Hematopoietic multipotent progenitor cell treated with erythropoietin and hydrocortisone succinate and interleukin-3 and kit ligand, for 4 days (in vitro differentiated cells): ENCODE measurements at places on chromosomes 7 and 10.

DNA sequence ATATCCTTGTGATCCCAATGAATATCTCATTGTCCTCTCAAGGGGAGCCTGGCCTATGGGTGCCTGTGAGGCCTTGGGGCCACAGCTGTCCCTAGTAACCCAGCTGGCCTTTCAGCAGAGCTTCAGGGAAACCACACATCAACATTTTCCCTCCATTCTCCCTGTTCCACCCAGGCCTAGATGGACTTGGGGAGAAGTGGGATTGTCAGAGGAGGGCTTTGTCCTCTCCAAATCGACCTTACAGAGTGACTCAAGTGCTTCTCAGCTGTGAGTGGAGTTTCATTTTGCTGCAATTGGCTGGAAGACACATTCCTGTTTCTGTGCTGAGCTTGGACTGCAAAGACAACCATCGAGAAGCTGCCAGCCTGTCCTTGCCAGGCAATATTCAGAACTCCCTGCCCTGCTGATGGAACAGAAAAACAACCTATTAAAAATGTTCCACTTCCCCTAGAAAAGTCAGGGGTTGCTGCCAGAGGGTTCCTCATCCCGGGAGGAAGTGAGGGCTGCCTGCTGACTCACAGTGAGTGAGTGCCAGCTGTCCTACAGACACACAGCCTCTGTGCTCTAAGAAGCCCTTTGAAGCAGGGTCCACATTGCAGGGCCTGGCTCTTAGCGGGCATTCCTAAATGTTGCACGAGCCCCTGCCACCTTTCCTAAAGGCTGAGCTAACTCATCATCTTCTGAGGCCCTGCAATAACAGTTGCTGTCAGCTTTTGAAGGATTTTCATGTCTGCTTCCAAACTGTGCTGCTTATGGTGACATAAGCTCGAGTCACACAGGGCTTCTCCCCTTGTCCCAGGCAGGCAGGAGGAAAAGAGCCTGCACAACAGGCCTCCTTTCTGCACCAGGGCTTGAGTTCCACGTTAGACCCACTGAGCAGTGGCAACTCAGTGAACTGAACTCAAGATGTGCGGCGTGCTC, 20.5 kb downstream of the STRA8 start:
- peak; percentile 66 for DNase-seq

DNA sequence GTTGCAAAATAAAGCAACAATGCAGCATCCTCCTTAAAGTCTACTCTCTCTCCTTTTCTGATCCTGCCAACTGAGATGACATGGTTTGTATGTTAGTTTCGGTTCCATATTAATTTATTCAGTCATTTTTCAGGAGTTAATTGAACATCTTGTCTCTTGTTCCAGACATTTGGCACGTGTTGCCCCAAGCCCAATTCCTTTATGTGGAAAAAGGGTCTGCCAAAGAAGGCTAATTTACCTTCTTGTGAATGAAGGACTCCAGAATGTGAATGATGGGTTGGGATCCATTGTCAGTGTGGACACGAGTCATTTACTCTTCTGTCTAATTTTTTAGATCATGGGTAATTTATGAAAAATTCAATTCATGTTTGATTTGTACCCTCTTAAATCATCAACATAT, 350.9 kb upstream of the LRGUK start:
- DNase-seq: no peak

DNA sequence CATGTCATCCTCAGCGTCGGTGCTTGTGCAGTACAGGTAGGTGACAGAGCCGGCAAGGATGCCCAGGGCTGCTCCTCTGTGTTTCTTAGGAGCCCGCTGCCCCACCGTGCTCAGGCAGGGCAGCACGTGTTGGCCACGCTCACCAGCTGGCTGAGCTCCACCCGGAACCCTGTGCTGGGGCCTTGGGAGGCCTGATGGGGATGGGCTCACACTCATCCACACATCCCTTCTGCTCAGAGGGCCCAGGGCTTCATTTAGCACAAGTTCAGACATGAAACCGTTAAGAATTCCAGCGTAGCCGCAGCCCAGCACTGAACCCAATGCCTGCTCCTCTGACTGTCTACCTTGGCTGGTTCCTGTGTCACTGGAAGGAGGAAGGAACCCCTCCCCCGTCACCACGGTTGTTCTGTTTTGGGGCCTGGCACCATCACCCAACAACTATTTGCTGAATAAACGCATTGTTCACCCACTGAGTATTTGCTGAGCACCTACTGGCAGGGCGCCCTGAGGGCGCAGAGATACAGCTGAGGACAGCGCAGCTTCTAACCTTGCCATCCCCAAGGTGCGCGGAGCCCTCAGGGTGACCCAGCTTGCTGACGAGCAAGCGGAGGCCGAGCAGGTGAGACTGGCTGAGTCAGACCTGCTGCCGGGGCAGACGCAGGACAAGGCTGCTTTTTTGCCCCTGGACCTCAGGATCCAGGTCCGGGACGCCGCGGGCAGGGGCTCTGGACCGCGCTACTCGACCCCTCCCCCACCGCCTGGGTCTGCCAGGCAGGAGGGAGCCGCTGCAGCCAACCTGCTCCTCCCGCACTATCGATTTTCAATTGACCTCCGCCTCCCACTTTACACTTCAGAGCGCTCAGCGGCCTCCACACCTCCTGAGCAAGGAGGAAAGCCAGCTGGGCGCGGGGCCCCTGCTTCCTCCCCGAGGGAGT, 50.6 kb upstream of the RET start:
- no peak for DNase-seq

- DNase-seq: no peak
These were observed 57.5 kb downstream of the FHIP2A start for GRCh38 chr10:114879093-114879492.

DNA sequence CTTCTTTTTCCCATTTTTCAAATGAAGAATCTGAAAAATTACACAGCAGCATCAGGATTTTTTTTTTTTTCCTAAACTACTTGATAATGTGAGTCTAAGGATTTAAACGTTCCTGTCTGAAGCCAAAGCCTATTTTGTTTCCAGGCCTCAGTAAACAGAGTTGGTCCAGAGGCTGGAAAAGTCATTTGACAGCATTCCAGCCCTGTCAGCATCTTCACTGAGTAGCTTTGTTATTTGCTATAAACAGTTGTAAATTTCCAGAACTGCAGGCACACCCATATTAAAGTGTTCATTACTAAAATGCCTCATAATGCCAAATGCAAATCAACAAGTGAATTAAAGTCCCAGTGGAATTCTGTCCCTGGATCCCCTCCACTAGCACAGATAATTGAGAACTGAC, 35.5 kb upstream of the KMT2E start:
- no peak for DNase-seq

DNA sequence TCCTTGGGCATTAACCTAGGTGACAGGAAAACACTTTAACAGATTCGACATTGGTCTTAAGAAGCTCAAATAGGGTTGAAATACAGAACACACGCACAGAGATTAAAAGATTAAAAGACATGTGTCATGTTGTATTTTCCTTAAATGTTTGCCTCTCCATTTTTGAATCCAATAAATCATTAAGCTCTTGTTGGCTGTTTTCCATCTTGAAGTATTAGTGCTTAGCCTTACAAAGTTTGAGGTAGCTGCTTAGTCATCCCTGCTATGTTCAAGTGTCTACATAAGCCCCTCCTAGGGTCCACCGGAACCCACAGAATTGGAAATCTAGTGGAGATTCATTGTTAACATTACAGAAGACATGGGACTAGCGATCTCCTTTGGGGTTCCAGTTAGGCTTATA, 12.7 kb upstream of the GJD4 start:
- DNase-seq: no peak

DNA sequence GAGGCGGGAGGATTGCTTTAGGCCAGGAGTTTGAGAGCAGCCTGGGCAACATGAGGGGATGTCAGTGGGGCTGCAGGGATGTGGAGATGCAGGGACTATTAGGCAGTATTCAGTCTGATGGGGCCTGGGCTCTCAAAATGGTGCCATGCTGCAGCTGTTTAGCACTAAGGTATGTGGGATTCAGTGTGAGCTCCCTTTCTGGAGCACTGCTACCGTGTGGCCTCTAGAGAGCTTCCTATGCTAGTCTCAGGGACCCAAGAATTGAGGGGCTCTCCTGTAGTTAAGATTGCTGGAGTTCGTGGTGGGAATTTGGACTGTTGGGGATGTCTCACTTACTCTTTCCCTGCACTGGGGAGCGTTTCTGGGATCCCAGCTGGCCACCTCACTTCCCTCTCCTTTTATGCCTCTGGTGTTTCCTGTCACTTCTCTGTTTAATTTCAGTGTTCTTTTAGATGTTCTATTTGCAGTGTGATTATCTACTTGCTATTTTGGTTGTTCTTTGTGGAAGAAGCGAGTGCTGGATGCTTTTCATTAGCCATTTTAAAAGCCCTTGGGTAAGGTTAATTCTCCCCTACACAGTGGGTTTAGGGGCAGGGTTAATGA, 23.4 kb downstream of the LSMEM1 start:
- no peak for DNase-seq

GRCh38 chr10:28719789-28720436, 42.6 kb downstream of the BAMBI start:
- DNase-seq: peak; percentile 18

DNA sequence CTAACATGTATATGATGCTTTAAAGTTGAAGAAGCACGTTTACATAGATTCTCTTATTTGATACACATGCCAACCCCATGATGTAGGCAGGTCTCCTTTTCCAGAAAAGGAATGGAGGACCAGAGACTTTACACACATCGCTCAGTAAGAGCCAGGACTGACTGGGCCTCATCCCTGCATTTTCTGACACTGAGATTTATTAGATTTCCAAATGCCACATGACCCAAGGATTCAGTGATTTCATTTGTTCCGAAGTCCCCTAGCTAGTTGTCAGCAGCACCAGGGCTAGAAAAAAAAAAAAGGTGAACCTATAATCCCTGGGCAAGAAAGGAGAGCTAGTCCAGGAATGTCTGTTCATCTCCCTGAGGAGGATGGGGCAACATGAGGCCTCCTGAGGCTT, 143.3 kb upstream of the AGK start:
- no peak for DNase-seq

GRCh38 chr10:68955832-68956532, at the start of gene DDX21:
DDX21 (plus strand) TSS chr10:68956170; CDS start chr10:68956226, 56 bp downstream.
- peak; percentile 98 for DNase-seq

DNA sequence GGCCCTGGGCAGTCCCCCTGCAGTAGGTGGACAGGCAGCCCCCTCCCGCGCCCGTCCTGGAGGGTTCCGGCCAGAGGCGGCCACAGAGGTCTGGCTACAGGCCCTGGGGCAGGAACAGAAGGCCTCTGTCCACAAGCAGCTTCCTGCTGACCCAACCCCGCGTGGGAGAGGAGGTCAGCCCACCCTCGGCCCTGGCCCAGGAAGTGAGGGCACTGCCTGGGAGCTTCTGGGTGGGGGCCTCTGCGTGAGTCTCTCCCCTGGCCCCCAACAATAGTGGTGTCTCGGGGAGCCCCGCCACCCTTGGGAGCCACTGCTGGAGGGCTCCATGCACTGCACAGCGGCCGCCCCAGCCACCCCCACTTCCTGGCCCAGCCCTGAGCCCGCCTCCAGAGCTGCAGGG, 4.7 kb downstream of the MICALL2 start:
- no peak for DNase-seq

DNA sequence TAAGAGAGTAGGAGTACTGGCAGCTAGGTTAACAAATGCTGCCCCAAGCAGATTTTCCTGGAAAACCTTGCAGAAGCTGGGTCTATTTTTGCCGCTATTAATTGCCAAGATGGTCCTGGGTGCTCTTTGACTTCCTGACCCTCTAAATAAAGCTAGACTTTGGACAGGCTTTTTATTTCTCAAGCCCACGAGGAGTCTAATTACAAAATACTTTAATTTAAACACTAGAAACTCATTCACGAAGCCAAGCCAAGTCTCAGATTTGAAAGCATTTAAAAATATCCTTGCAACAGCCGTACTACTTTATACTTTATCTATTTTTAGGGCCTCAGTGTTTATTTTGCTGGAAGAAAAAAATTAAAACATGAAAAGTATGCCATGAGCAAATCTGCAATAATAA, 45.1 kb downstream of the TMEM26 start:
- DNase-seq: no peak

- peak; percentile 48 for DNase-seq
These were observed 178.3 kb upstream of the KLF14 start for GRCh38 chr7:130912082-130912861.

- DNase-seq: peak; percentile 76
These were observed 163.7 kb downstream of the SRPK2 start for GRCh38 chr7:105224884-105225651.

DNA sequence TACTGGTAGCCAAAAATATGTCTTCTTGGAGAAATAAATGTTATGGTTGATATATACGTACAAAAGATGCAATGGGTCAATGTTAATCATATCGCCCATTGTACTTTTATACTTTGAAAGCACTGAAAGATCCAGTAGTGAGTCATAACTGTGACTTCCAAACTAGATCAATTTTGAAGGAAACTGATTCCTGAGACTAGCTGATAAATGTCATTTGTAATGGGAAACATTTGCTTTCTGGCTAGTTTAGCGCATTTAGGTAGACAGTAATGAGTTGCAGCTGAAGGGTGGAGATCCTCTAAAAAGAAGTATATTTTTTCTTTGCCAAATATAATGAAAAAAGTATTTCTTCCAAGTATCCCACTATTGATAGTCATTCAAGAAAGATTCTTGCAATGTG, 53.5 kb upstream of the ARHGAP21 start:
- DNase-seq: no peak

- peak; percentile 1 for DNase-seq
These were observed 85.8 kb upstream of the EGFR start for GRCh38 chr7:54932818-54933543.

- DNase-seq: no peak
These were observed 161.6 kb downstream of the LRMDA start for GRCh38 chr10:75592791-75593643.
